Skin of body (tissue), 3 donors: ENCODE measurements at places on chromosomes 1 and 21. TPM values are rescaled to one million over a fixed set of nuclear protein-coding genes. Genes with fewer than 3 reads are reported as not detected.

DNA sequence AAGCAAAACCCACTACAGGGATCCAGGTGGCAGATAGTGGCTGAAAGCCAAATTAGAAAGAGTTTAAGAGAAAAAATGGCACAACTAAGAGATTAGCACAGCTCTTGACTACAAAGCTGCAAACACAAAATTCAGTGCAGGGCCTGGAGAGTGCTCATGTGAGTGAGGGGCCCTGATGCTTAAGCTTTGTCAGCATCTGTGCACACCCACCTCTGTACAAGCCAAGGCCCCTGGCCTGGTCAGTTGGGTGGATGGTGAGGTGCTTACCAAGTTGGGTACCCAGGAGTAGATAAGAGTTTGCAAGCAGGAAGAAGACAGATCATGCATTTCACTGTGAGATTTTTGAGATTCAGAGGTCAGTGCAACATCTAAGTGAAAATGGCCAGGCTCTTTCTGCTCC is 62.7 kb upstream of the ATP1B1 start:
- no peak for DNase-seq

GRCh38 chr1:6809461-6809860 is 24.2 kb downstream of the CAMTA1 start:
- DNase-seq, result no peak

- no peak for DNase-seq
Measured at GRCh38 chr1:208237241-208237640, 6.9 kb downstream of the PLXNA2 start.

GRCh38 chr1:190935925-190936324 is 458.3 kb upstream of the BRINP3 start:
- no peak for DNase-seq

DNA sequence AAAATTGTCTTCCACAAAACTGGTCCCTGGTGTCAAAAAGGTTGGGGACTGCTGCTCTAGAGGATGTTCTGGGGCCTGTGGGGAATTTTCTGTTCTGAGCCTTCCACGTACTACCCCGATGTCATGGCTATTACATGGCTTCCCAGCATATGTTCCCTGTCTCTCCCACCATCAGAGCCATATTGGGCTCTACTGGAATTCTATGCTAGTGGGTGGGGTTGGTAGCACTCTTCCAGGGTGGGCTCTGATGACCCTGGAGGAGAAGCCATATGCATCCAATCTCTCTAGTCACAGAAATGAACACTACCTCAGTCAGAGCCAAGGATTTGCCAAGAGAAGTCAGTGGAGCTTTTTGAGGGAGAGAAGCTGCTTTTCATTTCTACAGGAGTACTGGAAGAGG is 47.9 kb downstream of the SRRM1 start:
- DNase-seq, result no peak

GRCh38 chr1:221794079-221794670 is 52.3 kb upstream of the DUSP10 start:
- DNase-seq, result no peak

DNA sequence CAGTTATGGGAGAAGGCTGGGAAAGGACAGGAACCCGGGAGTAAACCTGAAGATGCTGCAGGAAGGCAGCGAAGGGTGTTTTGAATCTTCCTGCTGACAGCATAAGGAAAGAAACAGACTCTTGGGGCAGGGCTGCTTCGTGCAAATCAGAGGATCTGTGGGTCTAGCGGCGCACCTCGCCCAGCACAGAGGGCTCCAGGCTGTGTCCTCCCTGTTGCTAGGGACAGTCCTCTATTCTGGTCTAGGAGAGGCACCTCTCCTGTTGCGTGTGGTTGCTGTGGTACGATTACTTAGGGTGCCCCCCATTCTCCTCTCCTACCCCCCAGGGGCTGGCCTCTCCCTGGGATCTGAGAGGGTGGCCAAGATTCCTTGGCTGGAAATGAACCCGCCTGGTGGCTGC is 11.4 kb downstream of the C2CD2 start:
- DNase-seq, result no peak

Gene FALEC
- total RNA-seq, result not detected

- DNase-seq, result no peak
Measured at GRCh38 chr1:97271916-97272788, 550.6 kb downstream of the PTBP2 start.

DNA sequence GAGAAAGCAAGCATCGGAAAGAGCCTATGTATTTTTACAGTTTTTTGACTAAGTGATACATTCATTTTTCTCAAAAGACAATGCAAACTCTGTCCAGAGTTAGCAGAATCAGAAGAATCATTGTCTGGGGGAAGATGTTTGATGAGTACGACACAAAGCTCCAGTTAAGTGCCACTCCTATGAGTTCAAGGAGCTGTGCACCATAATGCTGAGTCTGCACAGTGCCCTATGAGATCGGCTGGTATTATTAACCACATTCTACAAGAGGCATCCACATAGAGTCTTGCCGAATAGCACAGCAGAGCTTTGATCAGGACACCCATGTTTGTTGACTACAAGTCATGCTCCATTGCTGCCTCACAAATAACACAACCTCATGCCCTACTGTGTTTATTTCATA is 54.9 kb upstream of the RAP1GAP start:
- no peak for DNase-seq

GRCh38 chr1:22508991-22509390 is 54.3 kb upstream of the EPHA8 start:
- no peak for DNase-seq

Gene B3GALT2
- 3.3 TPM for total RNA-seq

DNA sequence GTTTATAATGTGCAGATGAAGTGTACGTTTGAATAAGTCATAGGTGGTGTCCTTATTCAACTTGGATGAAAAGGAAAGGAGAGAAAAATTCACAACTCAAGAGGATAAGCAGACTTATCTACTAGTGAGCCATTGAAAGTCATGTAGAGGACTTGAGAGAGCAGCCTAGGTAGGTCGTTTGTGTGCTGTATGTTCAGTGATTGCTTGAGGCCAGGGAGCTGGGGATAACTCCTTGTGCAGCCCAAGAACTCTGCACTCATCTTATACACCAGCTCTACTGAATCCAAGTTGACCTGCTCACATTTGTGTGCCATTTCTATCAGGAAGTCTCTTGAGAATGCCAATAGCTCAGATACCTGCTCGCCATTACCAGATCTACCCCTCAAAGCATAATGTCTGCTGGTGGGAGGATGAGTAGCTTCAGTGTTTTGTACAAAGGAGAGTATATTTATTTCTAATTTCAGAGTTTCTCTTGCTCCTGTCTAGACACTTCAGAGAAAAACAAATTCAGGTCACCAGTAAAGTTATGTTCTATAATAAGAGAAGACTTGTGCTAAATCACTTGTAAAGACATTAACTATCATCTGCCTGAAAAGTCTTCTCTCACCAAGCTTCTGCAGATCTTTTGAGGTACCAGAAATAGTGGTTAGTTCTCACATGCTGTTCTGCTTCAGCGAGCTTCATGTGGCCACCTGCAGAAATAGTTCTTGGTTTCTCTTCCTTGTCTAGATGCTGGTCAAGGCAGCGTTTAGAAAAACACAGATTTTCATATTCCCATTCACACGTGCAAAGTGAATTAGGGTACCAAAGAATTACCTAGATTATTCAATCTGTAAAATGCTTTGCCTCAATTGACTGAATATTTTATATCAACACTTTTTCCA is 10.8 kb downstream of the S1PR1 start:
- DNase-seq, result no peak

GRCh38 chr1:94154989-94155388 is 34.0 kb upstream of the ABCA4 start:
- DNase-seq, result no peak
